ENCODE measurements at places on chromosomes 16 and 17.

- DNase-seq, result no peak
These were observed 23.3 kb upstream of the GRB2 start for GRCh38 chr17:75428543-75429469.

GRCh38 chr17:172401-172800 lies 9.0 kb downstream of the DOC2B start:
- DNase-seq, result no peak

GRCh38 chr17:67519801-67520251 lies 142.7 kb downstream of the PITPNC1 start:
- no peak for DNase-seq

GRCh38 chr16:31876951-31877828 lies 3.6 kb downstream of the ZNF267 start:
- no peak for DNase-seq

DNA sequence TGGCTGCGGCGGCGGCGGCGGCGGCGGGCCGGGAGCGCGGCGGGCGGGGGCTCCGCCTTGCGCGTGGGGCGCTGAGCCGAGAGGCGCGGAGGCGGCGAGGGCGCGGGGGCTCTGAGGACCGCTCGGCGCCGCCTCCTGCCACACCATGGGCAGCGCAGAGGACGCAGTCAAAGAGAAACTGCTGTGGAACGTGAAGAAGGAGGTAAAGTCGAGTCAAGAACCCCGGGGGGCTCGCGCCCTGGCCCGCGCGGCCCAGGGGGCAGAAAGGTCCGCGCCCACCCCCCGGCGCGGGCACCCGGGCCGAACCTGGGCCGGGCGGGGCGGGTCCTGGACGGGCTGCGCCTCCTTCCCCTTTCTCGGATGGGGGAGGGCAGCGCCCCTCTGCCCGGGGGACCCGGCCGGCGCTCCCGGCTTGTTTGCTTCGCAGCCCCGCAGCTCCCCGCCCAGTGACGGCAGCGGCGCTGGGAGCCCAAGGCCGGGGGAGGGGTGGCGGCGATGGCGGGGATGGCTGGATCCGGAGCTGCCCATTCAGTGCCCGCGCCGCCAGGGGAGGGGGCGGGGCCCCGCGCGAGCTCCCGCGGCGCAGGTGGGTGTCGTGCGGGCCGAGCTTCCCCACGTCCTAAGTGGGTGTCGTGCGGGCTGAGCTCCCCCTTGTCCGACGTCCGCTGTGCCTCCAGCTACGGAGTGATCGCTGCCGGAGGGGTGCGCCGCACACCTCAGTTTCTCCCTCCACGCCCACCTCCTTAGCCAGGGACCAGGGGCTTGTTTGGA lies 428 bp downstream of the SGSM2 start:
- peak; percentile 29 for DNase-seq

DNA sequence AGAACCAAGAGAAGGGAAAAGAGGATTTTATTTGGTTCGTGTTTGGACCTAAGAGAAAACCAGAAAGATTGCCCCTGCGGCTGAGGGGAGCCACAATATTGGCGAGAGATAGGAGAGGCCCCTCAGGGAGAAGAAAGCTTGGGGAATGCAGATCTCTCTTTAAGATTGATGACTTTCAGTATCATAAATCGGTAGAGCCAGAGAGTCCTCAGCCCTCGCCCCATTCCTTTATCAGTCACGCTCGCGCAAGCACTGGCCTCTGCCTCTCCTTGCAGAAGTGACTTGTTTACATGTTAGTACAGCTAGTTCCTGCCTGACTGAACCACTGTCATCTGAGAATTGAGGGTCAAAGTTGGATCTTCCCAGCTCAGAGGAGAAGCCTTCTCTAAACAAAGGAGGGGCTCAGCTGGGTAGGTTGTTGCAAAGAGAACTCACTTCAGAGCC lies 21.5 kb upstream of the KRT19 start:
- no peak for DNase-seq

- no peak for DNase-seq
These were observed 32.8 kb downstream of the MYO15A start for GRCh38 chr17:18141210-18141803.

DNA sequence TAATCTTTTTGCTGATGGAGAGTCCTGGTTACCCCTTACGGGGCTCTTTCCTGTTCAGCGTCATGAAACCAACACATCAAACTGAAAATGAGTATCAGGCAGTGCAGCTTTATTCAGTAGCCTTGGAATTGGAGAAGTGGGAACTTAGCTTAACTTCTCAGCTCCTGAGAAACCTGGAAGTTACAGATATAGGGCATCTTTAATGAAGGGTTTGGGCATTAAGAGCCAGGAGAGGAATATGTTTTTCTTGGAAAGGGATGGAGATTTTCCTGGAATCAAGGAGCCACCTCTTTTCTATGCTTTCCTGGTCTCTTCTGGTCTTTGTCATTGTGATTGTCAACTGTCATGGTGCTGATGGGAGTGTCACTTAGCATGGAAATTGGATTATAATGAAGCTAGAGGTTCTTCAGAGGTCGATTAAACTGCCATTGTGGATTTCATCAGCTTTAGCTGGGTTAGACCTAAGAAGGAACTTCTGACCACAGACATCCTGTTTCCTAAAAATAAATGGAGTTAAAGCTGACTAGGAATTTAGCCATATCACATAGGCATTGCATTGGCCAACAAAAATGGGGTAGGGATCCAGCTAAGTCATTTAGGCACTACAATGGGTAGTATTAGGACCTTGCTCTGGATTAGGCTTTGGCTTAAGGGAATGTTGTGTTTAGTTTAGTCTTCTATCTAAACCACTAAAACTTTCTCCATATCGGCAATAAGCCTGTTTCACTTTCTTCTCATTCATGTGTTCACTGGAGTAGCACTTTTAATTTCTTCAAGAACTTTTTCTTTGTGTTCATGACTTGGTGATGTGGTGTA lies 186.4 kb downstream of the BCAS3 start:
- no peak for DNase-seq

DNA sequence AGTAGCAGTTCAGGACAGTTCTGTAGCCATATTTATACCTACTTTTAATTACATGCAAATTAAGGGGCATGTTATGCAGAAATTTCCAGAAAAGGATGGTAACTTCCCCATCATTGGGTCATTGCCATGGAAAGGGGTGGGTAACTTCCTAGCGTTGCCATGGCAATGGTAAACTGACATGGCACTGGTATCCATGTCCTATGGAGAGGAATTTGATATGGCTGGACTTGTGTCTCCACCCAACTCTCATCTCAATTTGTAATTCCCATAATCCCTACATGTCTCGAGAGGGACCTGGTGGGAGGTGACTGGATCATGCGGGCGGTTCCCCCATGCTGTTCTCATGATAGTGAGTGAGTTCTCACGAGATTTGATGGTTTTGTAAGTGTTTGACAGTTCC lies 35.6 kb upstream of the CACNG4 start:
- DNase-seq, result no peak

DNA sequence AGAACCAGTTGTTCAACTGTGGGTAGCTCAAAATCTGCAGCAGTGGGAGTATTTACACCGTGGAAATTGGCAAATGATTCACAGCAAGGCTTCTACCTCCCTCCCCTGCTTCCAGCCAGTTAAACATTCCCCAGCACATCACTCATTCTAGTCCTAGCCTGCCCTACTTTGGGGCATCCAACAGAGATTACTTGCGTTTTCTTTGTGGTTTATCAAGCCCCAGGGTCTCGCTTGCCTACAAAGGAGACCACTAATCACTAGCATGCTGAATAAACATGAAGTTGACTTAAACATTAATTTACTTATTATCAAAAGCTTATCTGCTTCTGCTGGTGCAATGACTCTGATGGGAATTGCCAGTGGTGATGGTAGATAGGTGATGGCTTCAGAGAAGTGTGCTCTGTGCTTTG lies 94.5 kb downstream of the MARF1 start:
- DNase-seq, result no peak

- DNase-seq, result peak; percentile 39
These were observed 21.0 kb downstream of the SOX8 start for GRCh38 chr16:1002399-1003166.

DNA sequence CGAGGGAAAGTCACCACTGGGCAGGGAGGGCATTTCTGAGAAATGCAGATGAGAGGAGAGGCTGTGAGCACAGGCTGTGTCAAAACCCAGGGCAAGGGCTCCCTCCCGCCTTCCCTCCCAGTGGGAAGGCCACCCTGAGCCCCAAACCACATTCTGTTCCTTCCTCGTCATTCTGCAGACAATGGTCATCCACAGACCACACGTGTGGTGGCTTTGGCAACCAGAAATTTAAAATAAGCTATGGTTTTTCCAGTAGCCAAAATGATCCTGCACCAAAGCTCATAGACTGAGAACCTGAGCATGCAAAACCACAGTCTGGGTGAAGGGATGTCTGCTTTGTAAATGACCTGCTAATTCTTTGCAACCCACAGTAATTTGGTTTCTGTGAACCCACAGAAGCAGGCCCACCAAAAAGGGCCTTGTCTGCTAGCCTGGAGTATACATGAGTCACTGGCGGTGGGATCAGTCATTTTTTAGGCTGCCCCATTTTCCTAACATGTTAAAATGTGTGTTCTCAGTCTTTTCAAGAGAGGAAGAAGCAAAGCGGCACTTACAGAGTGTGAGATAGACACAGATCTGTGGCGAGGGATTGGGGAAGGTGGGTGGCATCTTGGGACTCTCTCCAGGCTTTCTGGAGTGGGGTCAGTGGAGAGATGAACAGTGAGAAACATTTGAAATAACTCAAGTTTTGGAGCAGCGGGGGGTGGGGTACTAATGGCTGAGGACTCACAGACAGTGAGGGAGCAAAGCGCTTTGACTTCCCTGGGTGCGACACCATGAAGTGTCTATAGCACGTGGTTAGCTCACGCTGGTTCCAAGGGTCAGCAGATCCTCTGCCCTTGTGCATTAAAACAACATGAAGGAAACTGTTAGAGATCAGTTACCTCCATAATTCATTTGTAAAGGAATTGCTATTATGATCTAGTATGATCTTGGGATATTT lies 20.5 kb downstream of the GRB7 start:
- DNase-seq, result no peak

GRCh38 chr16:49489686-49490320 lies 116.2 kb downstream of the C16orf78 start:
- no peak for DNase-seq

DNA sequence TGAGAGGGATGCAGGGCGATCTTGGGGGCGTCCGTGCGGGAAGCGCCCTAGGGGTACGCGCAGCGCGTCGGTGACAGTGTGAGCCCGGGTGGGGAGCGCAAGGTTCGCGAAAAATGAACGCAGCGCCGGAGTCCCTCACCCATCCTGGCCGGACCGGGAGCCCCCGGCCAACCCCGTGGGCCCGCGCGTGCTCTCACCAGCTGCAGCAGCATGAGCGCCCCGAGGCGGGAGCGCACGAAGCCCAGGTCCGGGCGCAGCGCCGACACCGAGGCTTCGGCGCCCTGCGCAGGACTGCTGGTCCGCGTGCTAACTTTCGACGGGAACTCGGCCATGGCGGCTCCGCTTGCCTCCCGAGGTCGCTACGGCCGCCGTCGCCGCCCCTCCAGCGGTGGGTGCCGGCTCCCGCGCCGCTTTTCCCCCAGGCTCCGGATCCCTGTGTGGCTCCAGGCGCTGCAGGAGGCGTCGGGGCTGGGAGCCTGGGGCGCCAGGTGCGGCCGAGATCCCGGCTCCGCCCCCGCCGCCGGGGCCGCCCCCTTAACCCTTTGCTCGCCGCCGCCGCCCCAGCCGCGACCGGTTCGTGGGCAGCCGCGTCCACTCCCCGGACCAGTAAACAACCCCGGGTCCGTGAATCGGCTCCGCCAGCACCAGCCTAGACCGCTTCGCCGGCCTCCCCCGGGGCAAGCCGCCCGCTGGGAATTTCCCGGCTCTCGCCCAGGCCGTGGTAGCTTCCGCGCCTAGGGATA lies at the start of gene PLLP:
PLLP (minus strand) TSS at position 464 of the 743 bp plus-strand sequence; CDS start at position 332, 132 bp downstream.
- DNase-seq, result no peak

DNA sequence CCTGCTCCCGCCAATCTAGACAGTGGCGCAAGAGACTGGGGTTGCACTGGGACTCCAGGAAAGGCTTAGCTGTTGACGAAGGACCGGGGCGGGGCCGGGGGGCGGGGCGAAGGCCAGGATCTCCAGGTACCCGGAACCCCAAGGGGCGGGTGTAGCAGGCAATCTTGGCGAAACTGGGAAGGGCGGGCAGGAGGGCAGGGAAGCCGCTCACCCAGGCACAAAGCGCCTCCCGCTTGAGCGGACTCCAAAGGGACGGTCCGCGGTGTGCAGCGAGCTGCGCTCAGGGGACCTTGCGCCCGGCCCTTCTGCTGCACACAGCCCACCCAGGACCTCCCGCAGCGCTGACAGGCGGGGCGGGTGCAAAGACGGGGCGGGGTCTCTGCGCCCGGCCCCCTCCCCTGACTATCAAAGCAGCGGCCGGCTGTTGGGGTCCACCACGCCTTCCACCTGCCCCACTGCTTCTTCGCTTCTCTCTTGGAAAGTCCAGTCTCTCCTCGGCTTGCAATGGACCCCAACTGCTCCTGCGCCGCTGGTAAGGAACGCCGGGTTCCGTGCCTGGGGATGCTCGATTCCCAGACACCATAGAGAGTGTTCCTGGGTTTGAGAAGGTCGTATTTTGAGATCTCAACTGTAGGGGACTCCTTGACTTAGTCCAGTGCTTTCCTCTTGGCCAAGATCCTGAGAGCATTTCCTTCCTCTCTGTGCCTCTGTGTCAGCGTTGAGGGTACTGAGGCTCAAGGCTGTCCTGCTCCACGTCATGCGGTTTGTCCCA lies at the start of gene MT1F:
MT1F (plus strand) TSS at position 405 of the 772 bp plus-strand sequence; CDS start at position 505, 100 bp downstream.
- DNase-seq, result peak; percentile 36
